Renal cortex interstitium (tissue), 15 donors: ENCODE measurements at places on chromosomes 1 and 21. TPM values are rescaled to one million over a fixed set of nuclear protein-coding genes. Genes with fewer than 3 reads are reported as not detected.

BARHL2 gene
- polyA plus RNA-seq, result not detected

RIIAD1 gene
- 0.55 TPM for polyA plus RNA-seq

ZC3H11A gene
- polyA plus RNA-seq, result 142 TPM

LCE2B gene
- not detected for polyA plus RNA-seq

PRELP gene
- 2.6 TPM for polyA plus RNA-seq

EDN2 gene
- 0.51 TPM for polyA plus RNA-seq

DNALI1 gene
- 88.0 TPM for polyA plus RNA-seq

ST6GALNAC3 gene
- polyA plus RNA-seq, result 63.8 TPM

FAM167B gene
- polyA plus RNA-seq, result 10.4 TPM

DNA sequence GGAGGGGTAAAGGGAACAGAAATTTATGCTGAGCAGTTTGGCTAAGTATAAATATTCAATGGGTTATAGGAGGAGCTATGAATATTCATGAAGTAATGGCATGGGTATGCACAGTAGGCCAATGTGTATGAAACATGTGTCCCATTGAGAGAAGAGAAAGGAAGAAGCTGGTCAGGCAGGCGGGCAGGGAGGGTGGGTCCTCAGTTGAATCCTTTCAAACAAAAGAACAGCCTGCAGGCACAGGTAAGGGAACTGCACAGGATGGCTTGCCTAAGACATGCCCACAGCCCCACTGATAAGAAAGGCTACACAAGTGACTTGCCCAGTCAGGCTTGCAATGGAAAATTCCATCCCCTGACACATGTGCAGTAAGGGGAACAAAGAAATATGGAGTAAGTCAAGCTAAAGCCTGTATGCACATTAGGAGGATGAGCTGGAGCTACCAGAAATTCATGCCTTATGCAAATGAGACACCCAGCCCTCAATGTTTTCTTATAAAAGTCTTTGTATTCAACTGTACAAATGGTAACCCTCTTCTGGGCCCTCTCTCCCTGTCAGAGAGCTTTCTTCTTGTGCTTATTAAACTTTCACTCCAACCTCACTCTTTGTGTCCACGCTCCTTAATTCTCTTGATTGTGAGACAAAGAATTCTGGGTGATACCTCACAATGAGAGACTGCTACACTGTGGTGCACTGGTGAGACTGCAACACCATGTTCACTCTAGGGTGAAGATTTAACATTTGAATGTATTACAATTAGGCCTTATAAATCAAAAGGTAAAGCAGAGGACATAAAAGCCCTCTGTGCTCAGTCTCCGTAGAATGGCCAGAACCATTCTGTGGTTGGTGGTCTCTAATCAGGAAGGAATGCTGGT is 96.5 kb downstream of the ATP1B1 start:
- DNase-seq, result no peak

DNA sequence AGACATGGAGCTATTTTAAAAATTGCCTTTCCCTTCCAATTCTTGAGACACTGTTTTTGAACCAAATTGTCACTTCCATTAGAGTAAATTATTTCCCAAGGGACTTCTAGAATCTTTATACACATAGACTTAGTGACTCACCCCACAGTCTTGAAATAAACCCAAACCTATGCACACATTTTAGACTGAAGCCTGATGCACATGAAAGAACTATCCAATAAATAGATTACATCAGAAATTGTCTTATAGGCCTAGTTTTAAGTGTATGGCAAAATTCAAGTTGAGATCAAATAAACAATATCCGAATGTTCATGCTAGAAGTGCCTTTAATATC is 32.2 kb upstream of the ZNF326 start:
- no peak for DNase-seq

DNA sequence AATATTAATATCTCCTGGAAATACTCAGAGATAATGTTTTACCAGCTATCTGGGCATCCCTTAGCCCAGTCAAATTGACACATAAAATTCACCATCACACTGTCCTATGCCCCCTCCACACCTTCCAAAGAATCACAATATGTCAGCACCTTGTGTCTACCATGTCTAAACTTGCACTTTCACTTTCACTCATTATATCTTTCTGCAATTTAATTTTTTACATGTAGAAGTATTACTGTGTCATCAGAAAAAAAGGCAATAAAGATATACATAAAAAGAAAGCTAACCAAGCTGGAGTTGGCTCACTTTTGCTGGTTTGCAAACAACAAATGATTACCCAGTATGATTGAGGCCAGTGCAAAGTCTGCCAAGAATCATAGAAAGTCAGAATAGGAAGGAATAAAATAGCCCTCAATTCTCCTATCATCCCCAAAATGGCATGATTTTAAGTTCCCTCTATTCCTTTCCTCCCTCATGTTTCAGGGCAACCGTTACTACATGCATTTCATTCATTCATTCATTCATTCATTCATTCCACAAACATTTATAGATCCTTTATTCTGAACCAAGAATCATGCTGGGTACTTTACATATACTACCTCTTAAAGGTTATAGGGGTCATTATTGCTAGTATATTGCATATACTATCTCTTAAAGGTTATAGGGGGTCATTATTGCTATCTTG is 5.9 kb upstream of the LUZP1 start:
- no peak for DNase-seq

GRCh38 chr1:158098256-158098655 is 82.4 kb upstream of the CD1D start:
- DNase-seq, result no peak

DNA sequence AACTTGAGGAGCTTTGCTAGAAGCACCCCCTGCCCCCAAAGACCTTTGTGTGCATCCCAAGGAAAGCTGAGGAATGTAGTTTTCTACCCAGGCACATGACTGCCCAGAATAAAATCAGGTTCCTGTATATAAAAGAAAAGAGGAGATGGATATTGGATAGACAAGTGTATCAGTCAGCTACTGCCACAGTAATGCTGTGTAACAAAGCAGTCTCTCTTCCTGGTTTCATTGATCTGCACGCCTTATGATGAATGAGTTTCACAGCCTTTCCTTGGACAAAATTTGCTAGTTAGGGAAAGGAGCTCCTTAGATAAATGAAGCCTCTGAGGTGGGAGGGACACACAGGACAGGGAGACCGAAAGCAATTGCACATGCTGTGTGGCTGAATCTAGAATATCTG is 108.9 kb downstream of the TAS1R2 start:
- DNase-seq, result no peak

DNA sequence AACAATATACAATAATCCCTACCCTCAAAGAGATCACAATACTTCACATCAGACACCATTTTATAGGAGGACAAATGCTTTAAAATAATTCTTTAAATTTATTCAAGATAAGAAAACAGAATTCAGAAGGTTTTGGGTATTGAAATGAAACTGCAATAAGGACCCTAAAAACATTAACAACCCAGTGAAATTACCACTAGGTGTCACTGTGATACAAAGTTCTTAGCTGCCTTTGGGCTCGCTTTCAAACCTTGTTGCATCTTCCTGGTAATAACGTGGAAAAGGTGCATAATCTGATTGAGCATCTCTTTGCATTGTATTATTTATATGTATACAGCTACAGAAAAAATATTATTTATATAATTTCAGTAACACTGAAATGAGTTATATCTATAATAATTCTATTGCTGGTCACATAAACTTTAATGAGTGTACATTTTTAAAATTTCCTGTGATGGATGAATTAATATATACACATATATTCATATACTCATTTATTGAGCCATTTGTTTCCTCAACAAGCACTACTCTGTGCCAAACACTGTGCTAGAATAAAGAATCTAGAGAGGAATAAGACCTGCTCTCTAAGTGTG is 185.2 kb downstream of the FAF1 start:
- peak; percentile 43 for DNase-seq

DNA sequence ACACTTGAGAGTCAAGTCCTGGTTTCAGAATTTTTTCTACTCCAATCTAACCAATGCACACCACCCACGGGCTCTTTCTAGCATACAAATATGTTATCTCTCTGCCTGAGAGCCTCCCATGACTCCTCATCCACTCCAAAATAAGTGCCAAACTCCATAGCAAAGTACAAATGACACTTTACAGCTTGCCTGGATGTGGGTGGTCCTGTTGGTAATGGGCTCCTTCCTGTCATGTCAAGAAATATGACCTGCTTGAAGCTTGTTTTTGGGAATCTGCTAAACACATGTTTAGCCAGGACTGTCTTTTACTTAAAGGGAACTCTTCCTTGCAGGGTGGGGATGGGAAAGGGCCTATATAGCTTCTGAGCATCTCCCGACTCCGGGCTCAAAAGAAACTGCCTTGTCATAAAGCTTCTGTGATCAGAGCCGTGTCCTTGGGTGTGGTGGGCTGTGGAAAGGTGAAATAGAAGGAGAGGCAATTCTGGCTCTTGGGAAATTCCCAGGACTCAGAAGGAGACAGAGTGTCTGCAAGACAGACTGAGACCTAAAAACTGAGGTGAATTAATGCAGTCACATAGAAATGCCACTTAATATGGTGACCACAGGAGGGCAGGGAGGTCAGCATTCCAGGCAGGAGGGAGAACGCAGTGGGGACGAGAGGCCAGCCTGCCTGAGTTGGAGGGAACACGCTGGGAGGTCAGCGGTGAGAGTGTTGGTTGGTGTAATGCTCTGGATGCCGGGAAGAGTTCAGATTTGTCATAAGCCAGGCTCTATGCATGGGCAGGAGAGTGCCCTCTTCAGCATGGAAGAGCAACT is 6.1 kb upstream of the IGFN1 start:
- DNase-seq, result peak; percentile 12

DNA sequence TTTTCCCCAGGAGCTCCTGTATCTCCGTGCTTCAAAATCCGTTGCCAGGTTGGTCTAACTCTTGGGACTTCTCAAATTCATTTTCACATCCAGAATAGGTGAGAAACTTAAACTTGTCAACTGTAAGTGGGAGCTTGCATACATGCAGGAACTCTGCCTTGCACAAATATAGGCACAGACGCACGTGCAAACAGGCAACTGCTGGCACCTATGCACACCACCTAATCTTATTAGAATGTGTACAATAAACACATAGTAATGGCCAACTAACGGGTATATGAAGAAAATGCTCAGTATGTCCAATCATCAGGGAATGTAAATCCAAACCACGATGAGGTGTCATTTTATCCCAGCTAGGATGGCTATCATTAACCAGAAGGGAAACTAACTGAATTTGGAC is 22.6 kb upstream of the FCGR2A start:
- DNase-seq, result no peak

DNA sequence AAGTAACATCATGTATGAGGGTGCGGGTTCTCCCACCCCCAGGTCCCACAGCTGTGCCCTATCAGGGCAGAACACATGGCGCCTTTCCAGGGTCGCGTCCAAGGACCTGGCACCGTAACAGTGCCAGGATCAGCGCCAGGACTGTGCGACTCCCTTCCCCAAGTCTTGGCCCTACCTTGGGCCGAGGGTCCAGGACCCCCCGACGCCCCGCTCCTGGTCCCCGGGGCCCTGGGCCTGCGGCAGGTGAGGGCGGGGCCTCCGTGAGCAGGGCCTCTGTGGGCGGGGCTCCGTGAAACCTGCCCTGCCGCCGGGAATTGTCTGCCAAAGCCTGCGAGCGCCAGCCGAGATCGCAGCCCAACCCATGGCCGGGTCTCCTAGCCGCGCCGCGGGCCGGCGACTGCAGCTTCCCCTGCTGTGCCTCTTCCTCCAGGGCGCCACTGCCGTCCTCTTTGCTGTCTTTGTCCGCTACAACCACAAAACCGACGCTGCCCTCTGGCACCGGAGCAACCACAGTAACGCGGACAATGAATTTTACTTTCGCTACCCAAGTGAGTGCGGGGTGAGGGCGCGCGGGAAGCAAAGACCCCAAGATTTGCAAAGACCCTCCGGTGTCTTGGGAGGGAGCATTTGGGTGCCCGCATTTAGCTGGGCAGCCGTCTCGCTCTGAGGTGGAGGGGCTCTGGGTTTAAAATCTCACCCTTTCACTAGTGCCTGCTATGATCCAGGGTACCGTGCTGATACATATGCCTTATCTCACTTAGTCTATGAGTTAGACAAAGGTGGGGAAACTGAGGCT is at the start of gene RHBG:
Gene RHBG, plus strand, starts transcription at position 323 of the 796 bp plus-strand sequence. Its CDS starts 39 bp downstream, at position 362.
- DNase-seq, result no peak

DNA sequence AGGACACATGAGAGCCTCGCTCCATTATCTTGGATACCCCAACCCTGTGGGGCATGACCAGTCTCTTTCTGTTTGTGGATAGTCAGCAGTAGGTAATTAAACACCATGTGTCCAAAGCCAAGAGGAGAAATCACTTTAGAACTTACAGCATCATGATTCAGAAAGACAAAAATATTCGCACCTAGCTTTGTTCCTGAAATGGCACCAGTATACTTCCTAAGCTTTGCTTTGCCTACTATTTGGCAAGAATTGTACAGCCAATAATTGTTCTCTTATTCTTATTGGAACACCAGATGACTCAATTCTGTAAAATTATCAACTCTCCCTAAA is 24.2 kb downstream of the TNFRSF9 start:
- DNase-seq, result no peak

DNA sequence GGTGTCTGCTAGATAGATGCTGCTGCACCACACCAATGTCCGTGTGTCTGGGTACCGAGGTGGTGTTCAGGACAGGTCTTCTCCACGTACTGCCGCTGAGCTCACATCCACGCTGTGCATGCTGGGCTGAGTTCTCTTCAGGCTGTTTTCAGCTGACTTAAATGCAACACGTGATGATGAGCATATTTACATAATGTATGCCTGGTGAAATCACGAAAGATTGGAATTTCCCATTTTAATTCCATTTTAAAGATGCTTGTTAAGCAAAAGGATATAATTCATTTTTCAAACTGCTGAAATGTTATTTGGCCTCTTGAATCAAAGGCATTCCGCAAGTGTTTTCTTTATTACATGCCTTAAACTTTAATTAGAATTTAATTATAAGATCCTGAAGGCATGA is 107.9 kb downstream of the FGGY start:
- no peak for DNase-seq

GRCh38 chr1:34412598-34413370 is 236.1 kb downstream of the C1orf94 start:
- no peak for DNase-seq

GRCh38 chr1:211640301-211640630 is 35.2 kb downstream of the NEK2 start:
- DNase-seq, result no peak

GRCh38 chr1:98053471-98054366 is 132.9 kb upstream of the DPYD start:
- DNase-seq, result peak; percentile 54
